ENCODE measurements at places on chromosomes 5 and 9. TPM values are rescaled to one million over a fixed set of nuclear protein-coding genes. Genes with fewer than 3 reads are reported as not detected.

The SEMA5A gene
- total RNA-seq: 75.8 TPM

- DNase-seq: no peak
Measured at GRCh38 chr9:124595743-124596142, 88.5 kb upstream of the NR5A1 start.

The SLC45A2 gene
- 0.16 TPM for total RNA-seq

DNA sequence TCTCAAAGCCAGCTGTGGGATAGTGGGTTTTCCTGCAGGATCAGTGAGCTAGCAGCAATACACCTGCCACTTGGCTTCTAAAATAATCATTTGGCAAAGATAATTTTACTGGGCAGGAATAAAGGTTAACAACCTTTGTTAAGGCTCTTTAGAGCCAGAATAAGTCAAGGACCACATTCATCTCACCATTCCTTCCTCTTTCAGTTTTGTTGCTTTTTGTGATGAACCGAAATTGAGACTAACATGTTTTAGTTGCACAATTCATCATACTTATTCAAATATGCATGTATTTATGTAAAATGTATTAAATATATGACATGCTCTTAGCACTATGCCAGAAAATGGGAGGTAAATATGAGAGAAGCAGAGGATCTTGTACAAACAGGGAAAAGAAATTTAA, 824.4 kb upstream of the TYRP1 start:
- no peak for DNase-seq

GRCh38 chr5:56183506-56183905, 49.6 kb downstream of the ANKRD55 start:
- no peak for DNase-seq

The MTRR gene
- 37.2 TPM for total RNA-seq

GRCh38 chr9:2469681-2470221, 151.8 kb upstream of the VLDLR start:
- DNase-seq: no peak

DNA sequence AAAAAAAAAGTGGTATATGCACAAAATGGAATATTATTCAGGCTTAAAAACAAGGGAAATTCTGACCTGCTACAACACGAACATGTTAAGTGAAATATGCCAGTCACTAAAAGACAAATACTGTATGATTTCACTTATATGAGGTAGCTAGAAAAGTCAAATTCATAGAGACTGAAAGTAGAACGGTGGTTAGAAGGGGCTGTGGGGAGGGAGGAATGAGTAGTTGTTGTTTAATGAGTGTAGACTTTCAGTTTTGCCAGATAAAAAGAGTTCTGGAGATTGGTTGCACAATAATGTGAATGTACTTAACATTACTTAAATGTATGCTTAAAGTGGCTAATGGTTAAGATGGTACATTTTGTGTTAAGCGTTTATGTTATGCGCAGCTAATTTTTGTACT, 79.5 kb upstream of the IL12B start:
- no peak for DNase-seq

GRCh38 chr5:134129411-134130238, 15.1 kb downstream of the TCF7 start:
- no peak for DNase-seq
